Activated naive CD4-positive, alpha-beta T cell treated with anti-CD3 and anti-CD28 coated beads, Interleukin-2, amount 50 U/mL, for 72 hours (primary cell): ENCODE measurements at places on chromosomes 5 and 9.
A peak's percentile ranks its signal among the peaks of the same experiment; 100 is the strongest.

- DNase-seq, result no peak
These were observed 20.5 kb downstream of the SELENOP start for GRCh38 chr5:42791151-42791550.

DNA sequence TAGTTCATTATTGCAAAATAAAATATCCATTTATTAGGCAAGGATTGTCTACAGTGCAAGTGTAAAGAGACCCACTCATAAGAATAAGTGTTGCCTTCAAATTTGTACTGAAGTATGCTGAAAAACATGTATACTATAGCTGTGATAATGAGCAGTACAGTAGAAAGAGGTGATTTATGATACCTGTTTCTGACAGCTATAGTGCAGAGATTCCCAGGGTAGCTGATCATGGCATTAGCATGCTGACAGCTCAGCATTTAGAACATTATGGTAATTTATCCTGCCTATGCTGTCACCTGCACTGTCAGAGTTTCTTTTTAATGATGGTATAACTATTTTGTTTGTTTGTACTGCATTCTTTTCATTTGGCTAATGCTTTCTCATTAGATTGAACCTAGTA, 177.6 kb upstream of the TLX3 start:
- no peak for DNase-seq

DNA sequence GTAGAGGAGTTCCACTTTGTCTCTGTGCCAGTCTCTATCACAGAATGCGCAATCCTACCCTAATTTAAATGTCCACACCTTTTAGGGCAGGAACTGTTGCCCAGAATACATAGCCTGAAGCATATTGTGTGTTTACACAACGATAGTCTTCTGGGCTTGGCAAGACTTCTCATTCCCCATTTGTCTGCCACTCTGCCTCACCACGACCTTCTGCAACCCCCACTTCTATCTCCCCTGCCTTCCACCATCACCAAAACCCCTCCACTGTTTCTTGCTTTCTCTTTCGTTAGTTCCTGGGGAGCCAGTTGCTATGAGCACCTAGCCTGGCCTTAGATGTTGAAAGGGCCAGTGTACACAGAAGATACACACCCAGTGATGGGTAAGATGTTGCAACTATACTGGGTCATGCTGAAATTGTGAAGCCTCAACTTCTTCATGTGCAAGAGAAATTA, 883 bp upstream of the RNF145 start:
- DNase-seq, result no peak

DNA sequence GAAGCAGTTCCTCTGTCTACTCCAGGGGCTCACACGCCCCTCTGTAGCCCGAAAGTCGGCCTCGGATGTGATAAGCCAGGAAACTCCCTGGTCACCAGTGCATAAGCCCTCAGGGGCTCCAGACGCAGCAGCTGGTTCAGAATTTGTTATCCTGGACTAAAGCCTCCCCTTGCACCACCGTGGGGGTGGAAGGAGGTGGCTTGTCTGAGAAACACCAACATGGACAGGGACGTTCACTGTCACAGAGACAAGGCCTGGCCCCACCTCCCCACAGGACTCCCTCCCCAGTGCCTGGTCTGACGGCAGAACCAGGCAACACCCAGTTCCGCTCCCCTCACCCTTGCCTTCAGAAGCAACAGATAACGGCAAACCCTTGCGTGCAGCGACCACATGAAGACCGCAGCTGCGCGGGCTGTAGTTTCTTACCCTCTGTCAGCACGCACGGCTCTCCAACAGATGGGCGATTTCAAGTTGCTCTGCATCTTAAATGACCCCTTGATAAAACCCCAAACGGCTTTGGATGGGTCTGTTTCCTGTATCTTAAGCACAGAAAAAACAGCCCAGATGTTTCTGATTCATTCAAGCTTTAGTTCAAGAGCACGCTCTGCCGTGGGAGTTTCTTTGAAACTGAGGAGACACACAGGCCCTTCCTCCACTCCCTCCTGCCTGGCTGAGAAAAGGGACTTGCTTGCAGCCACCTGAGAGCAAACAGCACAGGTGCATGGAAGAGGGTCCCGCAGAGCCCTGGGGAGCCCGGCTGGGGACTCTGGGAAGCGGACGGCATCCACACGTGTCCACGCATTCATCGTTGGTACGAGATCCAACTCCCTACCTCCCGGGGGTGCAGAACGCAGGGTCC, 44.7 kb upstream of the NKD2 start:
- peak; percentile 45 for DNase-seq

DNA sequence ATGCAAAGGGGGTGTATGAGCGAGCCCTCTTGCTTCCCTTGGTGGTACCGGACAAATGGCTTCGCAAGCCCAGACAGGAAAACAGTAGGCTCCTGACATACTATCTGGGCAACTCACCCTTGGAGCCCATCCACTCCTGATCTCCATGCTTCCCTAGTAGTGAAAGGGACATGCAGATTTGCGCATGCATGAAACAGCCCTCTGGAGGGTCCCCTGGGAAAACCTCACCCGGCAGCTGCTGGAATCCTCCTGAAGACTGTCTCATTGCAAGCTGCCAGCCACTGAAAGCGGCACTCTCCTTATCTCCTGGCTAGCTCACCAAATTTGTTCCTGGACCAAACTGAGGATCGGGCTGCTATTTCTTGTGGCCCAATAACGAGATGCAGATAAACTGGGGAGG, 10.2 kb downstream of the ZNF169 start:
- no peak for DNase-seq

DNA sequence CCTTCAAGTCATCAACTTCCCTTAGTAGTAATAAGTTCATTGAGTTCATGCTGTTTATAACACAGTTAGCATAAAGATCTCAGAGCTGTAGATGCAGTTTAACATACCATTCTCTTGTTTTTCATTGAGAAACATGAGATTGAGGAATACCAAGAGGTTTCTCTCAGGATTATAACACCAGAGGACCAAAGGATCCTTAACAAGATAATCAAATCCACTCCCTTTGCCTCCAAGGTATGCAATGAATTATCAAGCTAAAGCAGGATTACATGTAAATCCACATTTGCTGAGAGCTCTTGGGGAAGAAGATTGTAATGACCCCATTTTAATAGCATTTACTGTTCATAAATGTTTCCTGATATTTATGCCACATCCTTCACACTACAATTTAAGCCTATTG, 35.1 kb upstream of the DAB2 start:
- no peak for DNase-seq

DNA sequence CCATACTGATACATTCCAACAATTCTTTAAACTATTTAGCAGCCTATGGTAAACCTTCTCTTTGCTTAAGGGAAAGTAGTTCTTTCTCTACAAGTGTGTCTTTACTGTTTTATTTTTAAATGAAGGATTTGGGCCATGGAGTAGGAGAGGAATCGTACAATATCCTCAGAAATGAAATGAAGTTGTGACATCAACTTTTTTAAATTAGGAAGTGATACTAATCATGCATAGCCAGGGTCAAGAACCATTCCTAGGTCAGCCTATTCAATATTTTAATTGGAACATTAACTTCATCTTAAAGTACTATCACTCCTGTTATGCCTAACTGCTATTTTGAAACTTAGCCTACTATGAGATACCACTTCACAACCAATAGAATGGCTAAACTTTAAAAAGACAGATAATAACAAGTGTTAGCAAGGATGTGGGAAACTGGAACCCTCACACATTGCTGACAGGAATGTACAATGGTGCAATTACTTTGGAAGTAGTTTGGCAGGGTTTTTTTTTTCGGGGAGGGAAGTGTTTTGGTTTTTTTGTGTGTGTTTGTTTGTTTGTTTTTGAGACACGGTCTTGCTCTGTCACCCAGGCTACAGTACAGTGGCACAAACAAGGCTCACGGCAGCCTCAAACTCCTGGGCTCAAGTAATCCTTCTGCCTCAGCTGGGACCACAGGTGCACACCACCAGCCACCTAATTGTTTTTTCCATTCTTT, 10.7 kb downstream of the AGTPBP1 start:
- no peak for DNase-seq

DNA sequence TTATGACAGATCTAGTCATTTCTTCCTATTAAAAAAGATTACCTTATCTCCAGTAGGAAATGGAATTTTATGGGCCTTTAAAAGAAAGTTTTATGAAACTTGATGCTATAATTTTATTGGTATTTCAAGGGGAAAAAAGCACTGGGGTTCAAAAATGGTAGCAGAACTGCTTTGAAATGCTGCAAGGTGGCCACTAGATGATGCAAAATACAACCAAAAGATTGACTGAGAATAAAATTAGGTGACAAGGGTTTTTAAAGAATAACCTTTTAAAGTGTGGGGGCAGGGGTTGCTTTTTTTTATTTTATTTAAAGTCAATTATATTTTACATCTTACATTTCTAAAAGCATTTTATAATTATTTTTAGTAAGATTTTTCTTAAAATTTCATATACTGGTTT, 61.7 kb downstream of the KLF9 start:
- DNase-seq, result no peak

GRCh38 chr9:131266266-131267229, 9.8 kb downstream of the FAM78A start:
- no peak for DNase-seq

GRCh38 chr5:130164966-130165365, 260.7 kb downstream of the CHSY3 start:
- no peak for DNase-seq

GRCh38 chr9:14203356-14204056, 110.4 kb downstream of the NFIB start:
- no peak for DNase-seq

DNA sequence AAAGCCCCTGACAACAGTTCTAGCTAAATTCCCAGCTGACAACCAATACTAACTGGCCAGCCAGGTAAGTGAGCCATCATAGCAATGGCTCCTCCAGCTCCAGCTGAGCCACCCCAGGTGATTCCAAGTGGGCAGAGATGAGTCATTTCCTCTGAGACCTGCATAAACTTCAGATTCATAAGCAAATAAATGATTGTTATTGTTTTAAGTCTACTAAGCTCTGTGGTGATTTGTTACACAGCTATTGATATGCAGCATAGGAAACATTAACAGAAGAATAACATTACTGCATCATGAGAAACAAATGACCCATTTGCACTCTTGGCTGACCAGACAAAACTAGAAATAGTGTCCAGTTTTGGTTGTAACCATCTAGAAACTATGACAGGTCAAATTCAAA, 60.3 kb downstream of the TTC39B start:
- DNase-seq, result no peak

DNA sequence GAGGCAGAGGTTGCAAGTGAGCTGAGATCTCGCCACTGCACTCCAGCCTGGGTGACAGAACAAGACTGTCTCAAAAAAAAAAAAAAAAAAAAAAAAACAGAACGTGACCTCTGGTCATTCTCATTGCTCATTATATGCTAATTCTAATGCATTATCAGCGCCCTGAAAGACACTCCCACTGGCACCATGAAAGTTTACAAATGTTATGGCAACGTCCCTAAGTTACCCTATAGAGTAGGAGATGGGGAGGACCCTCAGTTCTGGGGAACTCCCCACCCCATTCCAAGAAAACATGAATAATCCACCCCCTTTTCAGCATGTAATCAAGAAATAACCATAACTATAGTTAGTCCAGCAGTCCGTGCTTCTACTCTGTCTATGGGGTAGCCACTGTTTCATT, 48.9 kb upstream of the DENND4C start:
- DNase-seq, result no peak

GRCh38 chr5:102048940-102049339, 247.1 kb downstream of the SLCO4C1 start:
- DNase-seq, result no peak

DNA sequence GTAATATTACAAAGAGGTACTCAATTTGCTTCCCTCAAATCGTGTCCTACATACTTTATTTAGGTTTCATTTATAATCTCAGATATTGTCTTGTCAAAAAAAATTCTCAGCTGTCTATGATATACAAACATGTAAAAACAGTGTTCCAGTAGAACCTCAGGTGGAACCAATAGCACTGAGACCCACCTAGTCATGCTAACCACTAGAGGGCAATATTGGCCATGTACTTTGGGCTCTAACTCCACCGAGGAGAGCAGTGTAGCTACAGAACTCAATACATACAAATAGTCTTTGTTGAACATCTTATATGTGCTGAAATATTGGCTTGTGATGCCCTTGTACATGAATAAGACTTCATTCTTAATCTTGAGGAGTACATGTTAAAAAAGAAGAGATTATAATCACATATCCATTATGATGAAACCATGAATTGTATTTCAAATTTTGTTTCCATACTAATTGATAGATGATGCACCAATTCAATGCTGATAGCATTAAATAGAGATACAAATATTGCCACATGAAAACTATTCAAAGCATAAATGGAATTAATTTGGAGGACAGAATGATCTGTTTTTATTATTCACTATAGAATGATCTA, 71.2 kb upstream of the CNTLN start:
- no peak for DNase-seq

DNA sequence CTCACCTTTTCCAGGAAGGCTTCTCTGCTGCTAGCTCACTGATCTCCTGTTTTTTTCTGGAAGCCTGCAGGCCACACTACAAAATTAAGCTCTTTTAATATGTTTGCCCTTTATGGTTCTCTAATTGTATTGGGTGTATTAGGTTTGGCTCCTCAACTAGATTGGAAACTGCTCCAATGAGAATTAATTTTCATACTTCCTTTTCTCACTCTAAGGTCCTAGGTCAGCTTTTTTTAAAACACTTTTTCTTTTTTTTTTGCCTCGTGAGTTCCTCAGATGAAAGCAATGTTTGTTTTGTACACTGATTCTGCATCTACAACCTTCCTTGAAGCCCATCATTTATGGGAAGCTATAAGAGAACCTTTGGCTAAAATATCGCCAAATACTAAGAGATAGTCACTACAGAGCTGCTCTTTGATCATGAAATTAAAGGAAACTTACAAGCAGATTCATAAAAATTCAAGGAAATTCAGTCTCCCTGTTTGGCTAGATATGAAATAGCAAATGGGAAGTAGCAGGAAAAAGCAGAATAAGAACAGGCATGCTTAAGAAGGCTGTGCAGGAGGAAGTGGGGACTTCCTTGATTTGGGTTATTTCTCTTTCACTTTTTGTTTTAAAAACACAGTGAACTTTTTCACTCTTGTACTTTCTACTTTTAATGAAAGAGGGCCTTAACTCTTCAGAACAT, 55.2 kb upstream of the FYB1 start:
- DNase-seq, result no peak

- DNase-seq, result no peak
These were observed 546.8 kb upstream of the FTMT start for GRCh38 chr5:121304838-121305237.

DNA sequence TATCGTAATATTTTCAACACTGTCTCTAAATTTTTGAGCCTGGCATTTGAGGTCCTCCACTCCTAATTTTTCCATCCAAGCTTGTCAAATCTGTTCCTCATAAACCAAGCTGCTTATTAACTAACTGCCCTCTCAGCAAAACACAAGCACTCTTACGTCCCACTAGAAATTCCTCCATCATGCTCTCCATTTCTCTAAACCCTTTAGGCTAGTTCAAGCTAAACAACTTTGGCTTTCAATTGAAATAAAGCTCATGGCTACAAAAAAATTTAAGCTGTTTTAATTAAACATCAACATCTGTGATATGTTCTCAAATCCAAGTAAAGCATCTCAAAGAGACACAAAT, 45.7 kb downstream of the RNF145 start:
- DNase-seq, result no peak

GRCh38 chr5:147963948-147964693, 57.8 kb upstream of the C5orf46 start:
- DNase-seq, result no peak
